ENCODE measurements at places on chromosomes 7 and 10.

DNA sequence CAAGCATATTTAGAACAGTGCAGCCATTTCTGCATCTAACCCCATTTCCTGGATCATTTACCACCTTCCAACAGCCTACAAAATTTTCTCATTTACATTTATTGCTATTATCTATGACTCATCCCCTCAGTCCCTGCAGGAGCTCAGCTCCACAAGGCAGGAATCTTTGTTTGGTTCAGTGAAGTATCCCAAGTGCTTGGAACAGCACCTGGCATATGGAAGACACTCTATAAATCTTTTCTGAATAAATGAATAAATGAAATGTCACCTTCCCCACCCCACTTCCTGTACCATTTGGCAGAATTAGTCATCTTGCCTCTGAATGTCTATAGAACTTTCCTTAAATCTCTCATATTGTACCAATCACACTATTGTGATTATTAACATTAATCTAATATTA, 110.7 kb downstream of the HIP1 start:
- no peak for DNase-seq

GRCh38 chr10:10332786-10333185, 684.9 kb upstream of the CELF2 start:
- no peak for DNase-seq

- no peak for DNase-seq
Measured at GRCh38 chr10:66218289-66218688, 707.5 kb upstream of the LRRTM3 start.

DNA sequence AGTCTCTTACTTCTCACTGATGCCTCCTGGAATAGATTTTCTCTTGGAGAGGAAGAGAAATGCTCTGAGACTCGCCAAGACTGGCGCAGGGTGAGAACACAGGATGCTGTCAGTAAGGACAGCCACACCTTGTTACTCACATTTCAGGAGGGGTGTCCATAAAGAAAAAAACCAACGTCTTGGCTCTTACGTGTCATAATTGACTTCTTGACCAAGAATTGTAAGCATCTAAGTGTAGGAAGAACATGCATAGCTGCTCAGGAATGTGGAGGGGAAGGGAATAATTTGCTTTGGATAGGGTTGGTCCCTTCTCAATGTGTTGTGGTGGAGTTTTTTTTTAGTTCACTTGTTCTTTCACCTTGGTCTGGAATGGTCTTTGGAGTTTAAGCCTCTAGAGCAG, 43.8 kb upstream of the ZNF438 start:
- DNase-seq, result no peak

DNA sequence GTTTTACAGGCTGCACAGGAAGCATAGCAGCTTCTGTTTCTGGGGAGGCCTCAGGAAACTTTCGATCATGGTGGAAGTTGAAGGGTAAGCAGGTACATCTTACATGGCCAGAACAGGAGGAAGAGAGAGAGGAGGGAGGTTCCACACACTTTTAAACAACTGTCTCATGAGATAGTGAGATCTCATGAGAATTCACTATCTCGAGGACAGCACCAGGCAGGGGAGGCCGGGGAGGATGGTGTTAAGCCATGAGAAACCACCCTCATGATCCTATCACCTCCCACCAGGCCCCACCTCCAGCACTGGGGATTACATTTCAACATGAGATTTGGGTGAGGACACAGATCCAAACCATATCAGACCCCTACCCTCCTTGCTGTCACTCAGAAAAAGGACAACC, 23.7 kb downstream of the ZNF503 start:
- DNase-seq, result no peak

- no peak for DNase-seq
Measured at GRCh38 chr7:47408675-47409074, 173.2 kb downstream of the TNS3 start.

DNA sequence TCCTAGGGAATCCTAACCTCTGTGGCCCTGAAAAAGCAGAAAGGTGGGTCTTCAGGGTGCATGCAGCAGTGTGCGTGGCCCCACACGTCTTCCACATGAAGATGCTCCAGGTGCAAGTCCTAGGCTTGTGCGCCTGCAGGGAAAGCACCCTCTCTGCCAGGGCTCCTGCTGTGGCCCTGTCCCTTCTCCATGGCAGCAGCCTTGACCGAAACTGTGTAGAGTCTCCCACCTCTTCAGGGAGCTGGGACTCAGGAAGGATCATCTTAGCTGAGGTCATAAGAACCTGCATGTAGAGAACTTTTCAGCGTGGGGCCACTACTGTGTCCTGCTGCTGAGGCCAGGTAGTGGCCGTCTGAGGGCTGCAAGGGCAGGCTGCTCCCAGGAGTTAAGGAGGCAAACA, 6.3 kb upstream of the CSGALNACT2 start:
- no peak for DNase-seq

DNA sequence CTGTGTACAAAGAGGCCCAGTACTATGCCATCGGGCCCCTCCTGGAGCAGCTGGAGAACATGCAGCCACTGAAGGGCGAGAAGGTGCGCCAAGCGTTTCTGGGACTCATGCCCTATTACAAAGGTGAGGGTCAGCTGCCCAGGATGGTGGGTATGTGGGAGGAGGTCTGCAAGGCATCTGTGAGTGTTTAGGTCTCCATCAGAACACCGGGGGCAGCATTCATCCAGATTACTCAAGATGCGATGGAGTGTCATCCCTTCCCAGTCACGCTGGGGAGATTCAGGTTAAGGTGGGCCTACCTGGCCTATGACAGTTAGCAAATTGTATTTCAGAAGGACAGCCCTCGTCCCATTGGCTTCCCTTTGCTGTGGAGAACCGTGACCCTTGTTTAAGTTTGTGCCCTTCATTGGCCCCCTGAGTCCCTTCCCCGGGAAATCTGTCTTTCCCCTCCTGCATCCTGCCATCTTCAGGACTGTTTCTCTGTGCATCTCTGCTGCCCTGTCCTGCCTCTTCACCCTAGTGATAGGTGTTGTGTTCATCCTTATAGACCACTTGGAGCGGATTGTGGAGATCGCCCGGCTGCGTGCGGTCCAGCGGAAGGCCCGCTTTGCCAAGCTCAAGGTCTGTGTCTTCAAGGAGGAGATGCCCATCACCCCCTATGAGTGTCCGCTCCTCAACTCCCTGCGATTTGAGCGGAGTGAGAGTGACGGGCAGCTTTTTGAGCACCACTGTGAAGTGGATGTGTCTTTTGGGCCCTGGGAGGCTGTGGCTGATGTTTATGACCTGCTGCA, 9.8 kb downstream of the KCTD7 start:
- no peak for DNase-seq

DNA sequence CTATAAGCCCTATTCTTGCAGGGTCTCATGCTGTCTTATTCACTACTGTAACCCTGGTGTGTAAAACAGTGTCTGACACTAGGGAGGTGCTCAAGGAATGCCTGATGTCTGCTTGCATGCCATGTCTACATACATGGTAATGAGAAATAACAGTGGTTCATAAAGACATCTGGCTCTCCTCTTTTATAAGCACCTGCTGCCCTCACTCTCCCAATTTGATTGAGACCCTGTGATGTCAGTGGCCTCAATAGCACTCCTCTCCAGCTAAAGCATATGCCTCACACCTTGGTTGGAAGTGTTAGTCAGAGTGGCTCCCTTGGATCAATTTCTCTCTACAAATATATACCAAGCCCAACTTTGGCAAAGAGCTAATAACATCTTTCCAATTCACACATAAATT, 30.6 kb downstream of the ANK3 start:
- DNase-seq, result no peak

- no peak for DNase-seq
Measured at GRCh38 chr10:2488446-2489005, 578.8 kb upstream of the PFKP start.

DNA sequence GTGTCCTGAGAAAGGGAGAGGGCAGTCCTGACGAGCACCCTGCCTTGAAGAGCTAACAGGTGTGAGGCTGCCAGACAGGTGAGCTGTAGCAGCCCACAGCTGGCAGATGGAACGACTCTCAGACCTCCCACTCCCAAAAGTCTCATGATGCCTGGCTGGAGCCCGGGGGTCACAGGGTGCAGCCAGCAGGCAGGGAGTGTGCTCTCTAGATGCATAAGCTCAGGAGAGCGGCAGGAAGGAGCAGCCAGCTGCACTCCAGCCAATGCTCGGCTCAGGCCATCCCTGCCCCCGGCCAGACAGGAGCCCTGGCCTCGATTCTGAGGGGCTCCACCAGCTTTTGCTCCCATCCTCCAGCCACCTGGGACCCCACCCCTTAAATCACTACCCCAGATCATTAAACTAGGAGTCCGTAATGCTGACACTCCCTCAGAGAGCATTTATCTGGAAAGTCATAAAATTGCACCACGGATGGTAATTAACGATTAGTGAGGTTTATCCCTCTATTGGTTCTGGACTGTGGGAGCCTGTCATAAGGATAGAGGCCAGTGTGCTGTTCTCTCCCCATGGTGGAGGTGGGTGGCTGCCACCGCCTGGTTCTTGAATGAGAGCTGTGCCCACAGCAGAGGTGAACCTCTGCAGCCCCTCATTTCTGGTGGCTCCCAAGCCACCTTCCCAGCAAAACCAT, 63.5 kb upstream of the ZMIZ1 start:
- no peak for DNase-seq

GRCh38 chr10:70135684-70136083, 3.1 kb upstream of the AIFM2 start:
- no peak for DNase-seq

Measured in CD4-positive, alpha-beta T cell treated with Interferon gamma for 1 hour (primary cell).